ENCODE measurements at places on chromosomes 2 and 18.
A peak's percentile ranks its signal among the peaks of the same experiment; 100 is the strongest.

GRCh38 chr2:44980751-44981713 is 28.2 kb downstream of the SIX2 start:
- no peak for DNase-seq

DNA sequence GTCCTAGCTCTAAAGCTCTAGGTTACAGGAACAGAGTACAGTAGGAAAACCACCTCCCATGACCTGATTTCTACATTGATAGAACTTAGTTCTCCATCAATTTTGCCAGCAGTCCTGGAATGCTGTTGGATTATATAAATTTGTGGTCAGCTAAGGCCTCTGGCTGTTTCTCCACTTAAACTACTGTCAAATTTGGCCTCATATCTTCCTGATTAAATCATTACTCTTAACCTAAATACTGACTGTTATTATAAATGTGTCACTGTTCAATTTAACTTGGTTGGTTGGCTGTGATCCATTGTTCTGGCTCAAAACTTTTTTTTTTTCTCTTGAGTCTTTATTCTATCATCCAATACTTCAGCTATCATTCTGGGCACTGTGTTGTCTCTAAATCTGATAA is 71.2 kb downstream of the TGFA start:
- no peak for DNase-seq

DNA sequence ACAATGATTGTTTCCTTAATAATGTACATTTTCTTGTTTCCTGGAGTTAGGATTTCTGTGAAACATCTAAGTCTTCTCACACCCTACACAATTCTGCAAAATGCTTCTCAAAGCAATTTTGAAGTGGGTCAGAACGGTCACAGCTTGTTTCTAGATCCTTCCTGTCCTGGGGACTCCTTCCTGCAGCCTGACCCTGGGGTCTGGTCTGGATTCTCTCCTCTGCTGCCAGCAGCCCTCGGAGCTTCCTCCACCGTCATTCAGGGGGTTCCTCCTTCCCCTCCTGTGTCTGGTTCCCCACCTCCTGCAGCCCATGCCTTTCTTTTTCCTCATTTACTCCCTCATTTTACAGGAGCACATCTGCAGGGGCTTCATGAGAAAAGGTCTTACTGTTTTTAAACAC is 322.1 kb downstream of the AGPS start:
- DNase-seq: no peak

DNA sequence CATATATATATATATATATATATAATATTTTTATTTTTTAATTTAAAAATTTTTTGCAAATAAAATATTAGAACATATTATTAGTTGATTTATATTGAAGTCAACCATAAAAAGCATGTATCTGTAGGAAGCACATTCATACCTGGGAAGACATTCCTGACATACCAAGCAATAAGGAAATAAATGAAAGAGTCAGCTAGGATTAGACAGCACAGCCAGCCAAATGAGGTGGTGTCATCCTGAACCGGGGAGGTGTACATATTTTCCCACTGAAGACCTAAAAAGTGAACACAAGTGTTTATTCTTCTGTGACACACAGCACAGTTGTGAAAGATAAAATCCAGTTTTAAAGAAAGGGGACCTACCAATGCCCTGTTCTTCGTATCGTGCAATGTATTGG is 149.2 kb downstream of the ABCA12 start:
- DNase-seq: no peak

- DNase-seq: no peak
Measured at GRCh38 chr18:73852789-73853549, 294.7 kb downstream of the FBXO15 start.

- no peak for DNase-seq
Measured at GRCh38 chr2:24073816-24074215, 2.3 kb downstream of the SF3B6 start.

DNA sequence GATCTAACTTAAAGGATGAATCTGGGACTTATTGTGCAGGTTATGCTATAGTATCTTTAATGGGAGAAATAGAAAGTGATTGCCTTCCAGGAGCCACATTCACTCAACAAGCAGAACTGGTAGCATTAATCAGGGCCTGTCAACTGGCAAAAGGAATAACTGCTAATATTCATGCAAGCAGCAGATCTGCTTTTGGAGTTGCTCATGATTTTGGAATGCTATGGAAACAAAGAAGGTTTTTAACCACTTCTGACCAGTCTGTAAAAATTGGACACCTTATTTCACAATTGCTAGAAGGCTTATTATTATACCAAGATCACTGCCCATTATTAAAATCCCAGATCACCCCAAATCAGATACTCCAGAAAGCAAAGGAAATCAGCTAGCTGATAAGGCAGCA is 200.4 kb downstream of the MREG start:
- DNase-seq: no peak

DNA sequence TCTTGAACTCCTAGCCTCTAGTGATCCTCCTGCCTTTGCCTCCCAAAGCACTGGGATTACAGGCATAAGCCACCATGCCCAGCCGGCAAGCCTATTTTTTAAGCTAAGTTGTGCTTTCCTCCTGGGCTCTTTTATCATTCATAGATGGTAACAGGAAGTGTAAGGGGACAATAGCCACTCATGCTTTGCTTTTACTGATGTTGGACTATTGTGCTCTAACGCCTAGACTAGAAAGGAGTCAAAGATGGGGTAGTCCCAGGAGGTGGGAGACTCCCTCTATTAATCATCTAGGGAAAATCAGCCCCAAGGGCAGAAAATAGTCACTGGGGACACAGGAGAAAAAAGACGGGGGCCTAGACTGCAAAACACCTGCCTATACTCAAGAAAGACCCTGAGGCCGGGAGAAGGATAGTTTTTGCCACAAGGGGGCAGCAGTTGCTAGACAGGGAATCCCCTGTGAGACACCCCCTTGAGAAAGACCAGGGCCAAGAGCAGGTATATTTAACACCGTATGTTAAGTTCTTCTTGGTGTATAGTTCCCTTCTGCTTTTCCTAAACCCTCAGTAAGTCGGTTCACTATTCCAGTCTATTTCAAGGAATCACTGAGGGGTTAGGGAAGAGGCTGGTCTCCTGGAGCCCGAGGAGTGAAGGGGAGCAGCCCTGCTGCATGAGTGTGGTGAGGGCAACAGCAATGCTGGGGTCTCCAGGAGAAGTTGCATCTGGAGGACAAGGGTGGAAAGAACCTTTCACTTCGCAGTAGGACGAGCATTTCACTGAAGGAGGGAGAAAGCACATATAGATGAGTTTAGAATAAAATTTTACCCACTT is 2.1 kb upstream of the CXCR1 start:
- DNase-seq: peak; percentile 79

- no peak for DNase-seq
Measured at GRCh38 chr2:174617718-174618117, 20.1 kb upstream of the WIPF1 start.

DNA sequence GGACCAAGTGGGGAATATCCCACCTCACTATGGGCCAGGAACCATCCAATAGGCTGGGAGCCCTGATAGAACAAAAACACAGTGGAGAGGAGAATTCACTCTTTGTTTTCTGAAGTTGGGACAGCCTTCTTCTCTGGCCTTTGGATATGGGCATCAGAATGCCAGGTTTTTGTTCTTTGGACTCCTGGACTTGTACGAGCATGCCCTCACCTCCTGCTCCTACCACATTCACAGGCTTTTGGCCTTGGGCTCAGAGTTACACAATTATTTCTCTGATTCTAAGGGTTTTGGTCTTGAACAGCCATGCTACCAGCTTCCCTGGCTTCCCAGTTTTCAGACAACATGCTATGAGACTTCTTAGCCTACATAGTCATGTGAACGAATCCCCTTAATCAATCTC is 732.9 kb upstream of the VRK2 start:
- no peak for DNase-seq

- DNase-seq: no peak
Measured at GRCh38 chr2:10255189-10256030, 47.3 kb upstream of the HPCAL1 start.
